Prostate gland (tissue), 2 donors: ENCODE measurements at places on chromosomes 3 and 15.

GRCh38 chr3:128360705-128361271 is 105.9 kb downstream of the DNAJB8 start:
- no peaks in the 10 kb centered on the region for H3K27me3 ChIP-seq
- H3K36me3 ChIP-seq: no peaks in the 10 kb centered on the region
- H3K4me3 ChIP-seq: no peak overlapping the region
- H3K27ac ChIP-seq: no peak overlapping the region
- H3K4me1 ChIP-seq: peaks cover 16% of the 10 kb centered on the region

DNA sequence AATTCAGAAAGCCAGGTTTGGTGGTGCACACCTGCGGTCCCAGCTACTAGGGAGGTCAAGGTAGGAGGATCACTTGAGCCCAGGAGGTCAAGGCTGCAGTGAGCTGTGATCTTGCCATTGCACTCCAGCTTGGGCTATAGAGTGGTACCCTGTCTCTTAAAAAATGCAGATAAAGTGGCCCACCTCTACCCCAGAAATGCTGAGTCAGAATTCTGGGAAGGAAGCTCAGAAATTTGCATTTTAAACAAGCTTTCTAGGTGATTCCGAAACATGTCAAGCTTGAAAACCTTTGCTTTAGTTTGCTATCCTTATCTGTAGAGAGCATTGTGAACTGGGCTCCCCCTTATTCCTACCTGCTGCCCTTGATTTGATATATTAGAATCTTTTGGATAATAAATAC is 7.7 kb downstream of the MED12L start:
- H3K27ac ChIP-seq: no peak overlapping the region
- H3K4me1 ChIP-seq: no peaks in the 10 kb centered on the region
- DNase-seq: no peak
- no peaks in the 10 kb centered on the region for H3K36me3 ChIP-seq
- H3K4me3 ChIP-seq: no peak overlapping the region

DNA sequence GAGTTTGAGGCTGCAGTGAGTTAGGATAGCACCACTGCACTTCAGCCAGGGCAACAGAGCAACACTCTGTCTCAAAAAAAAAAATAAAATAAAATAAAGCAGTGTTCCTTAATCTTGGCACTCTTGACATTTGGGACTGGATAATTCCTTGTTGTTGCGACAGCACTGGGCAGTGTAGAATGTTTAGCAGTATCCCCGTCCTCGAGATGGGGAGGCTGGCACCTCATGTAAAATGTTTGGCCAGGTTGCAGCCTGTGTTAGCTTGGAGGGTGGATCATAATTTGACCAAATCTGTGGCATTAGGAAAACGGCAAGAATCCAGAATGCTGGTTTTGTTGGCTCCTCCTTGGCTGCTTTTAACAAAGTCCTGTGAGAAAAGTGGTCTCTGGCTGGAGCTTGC is 47.0 kb downstream of the ZNF445 start:
- H3K27ac ChIP-seq: no peak overlapping the region
- no peaks in the 10 kb centered on the region for H3K4me1 ChIP-seq
- no peaks in the 10 kb centered on the region for H3K36me3 ChIP-seq
- DNase-seq: no peak
- H3K4me3 ChIP-seq: no peak overlapping the region

- H3K27me3 ChIP-seq: no peaks in the 10 kb centered on the region
- no peaks in the 10 kb centered on the region for H3K36me3 ChIP-seq
- H3K4me1 ChIP-seq: no peaks in the 10 kb centered on the region
- H3K27ac ChIP-seq: no peak overlapping the region
- DNase-seq: no peak
Measured at GRCh38 chr15:95929232-95929846, 401.2 kb upstream of the NR2F2 start.

GRCh38 chr3:24088782-24089181 is 143.7 kb downstream of the NR1D2 start:
- no peak overlapping the region for H3K27ac ChIP-seq
- H3K27me3 ChIP-seq: no peaks in the 10 kb centered on the region
- H3K4me3 ChIP-seq: no peak overlapping the region
- no peak for DNase-seq
- H3K4me1 ChIP-seq: no peaks in the 10 kb centered on the region

GRCh38 chr3:79392479-79392878 is 375.3 kb downstream of the ROBO1 start:
- no peaks in the 10 kb centered on the region for H3K36me3 ChIP-seq
- no peak for DNase-seq
- no peaks in the 10 kb centered on the region for H3K4me1 ChIP-seq
- no peak overlapping the region for H3K27ac ChIP-seq
- no peaks in the 10 kb centered on the region for H3K27me3 ChIP-seq
- no peak overlapping the region for H3K4me3 ChIP-seq

- no peaks in the 10 kb centered on the region for H3K4me1 ChIP-seq
- DNase-seq: no peak
- H3K27me3 ChIP-seq: no peaks in the 10 kb centered on the region
- H3K27ac ChIP-seq: no peak overlapping the region
Measured at GRCh38 chr15:77120576-77120975, 49.7 kb upstream of the TSPAN3 start.

- no peaks in the 10 kb centered on the region for H3K4me1 ChIP-seq
- H3K27ac ChIP-seq: no peak overlapping the region
- no peaks in the 10 kb centered on the region for H3K27me3 ChIP-seq
- H3K36me3 ChIP-seq: no peaks in the 10 kb centered on the region
Measured at GRCh38 chr3:194255252-194256039, 95.7 kb downstream of the CPN2 start.

GRCh38 chr3:18559331-18559842 is 134.2 kb upstream of the SATB1 start:
- H3K4me1 ChIP-seq: no peaks in the 10 kb centered on the region
- no peak overlapping the region for H3K4me3 ChIP-seq
- H3K27me3 ChIP-seq: no peaks in the 10 kb centered on the region
- H3K27ac ChIP-seq: no peak overlapping the region
- no peaks in the 10 kb centered on the region for H3K36me3 ChIP-seq
- DNase-seq: peak; percentile 20

GRCh38 chr15:94105760-94106159 is 125.6 kb upstream of the MCTP2 start:
- H3K4me1 ChIP-seq: no peaks in the 10 kb centered on the region
- no peaks in the 10 kb centered on the region for H3K27me3 ChIP-seq
- no peaks in the 10 kb centered on the region for H3K36me3 ChIP-seq
- DNase-seq: peak; percentile 22
- no peak overlapping the region for H3K27ac ChIP-seq

DNA sequence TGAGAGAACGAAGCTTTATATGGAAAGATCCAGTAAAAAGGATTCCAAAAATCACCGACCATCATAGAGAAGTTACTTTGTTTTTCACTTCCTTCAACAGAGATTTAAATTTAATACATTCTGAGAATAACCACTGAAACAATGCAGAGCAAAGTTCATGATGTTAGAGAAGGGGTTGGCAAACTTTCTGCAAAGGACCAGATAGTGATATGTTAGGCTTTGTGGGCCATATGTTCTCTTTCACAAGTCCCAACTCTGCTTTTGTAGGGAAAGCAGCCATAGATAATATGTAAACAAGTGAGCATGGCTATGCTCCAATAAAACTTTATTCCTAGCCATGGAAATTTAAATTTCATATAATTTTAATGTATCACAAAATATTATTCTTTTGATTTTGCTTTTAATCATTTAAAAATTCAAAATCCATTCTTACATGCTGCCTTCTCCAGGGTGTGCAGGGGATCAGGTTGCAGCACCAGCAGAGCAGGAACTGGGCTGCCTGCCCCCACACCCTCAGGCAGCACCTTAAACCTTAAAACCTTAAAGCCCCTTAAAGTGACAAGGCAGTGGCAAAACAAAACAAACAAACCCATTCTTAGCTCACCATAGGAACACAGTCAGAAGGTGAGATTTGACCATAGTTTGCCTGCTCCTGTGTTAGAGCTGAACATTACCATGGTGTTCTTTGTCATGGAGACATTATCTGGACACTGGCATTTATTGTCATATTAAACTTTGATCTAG is 16.9 kb upstream of the IGSF10 start:
- no peaks in the 10 kb centered on the region for H3K27me3 ChIP-seq
- no peak overlapping the region for H3K27ac ChIP-seq
- DNase-seq: no peak
- H3K36me3 ChIP-seq: no peaks in the 10 kb centered on the region

DNA sequence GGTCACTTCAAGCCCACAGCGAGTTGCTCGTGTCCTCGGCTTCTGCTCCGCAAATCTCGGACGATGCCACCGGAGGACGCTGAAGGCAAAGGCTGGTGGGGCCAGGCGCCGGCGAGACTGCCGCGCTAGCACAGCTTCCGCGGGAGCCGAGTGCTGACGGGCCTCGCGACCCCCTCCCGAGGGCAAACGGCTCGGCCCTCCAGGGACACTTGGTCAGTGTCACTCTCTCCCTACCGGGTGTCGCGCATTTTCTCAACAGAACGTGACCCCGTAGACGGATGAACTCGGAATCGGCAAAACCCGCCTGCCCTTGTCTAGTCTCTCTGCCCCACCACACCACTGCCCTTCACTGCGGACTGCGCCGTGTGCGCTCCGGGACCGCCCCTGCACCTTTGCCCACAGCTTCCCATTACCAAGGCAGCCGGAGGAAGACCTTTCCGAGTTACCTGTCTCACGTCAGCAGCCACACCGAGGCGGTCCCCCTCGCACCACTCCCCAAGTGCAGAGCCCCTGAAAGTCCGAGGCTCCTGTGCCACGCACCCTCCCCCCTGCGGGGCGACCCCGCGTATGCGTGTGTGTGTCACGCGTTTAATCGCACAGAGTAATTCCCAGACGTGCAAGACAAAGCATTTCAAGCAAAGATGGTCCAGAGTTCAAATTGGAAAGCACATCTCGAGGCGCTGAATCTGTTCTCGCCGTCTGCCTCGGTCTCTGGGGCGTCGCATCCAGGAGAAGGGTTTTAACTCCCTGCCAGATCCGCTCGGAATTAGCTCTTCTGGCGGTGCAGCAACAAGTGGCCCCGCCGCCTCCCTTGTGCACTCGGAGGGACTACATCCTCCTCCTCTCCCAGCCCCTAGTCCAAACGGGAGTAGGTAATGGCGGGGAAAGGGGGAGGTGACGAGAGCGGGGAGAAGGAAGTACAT is 245.0 kb upstream of the TOPAZ1 start:
- H3K4me3 ChIP-seq: no peak overlapping the region
- peaks cover 50% of the 10 kb centered on the region for H3K27me3 ChIP-seq
- peaks cover 17% of the 10 kb centered on the region for H3K4me1 ChIP-seq
- DNase-seq: no peak
- H3K27ac ChIP-seq: no peak overlapping the region
- no peaks in the 10 kb centered on the region for H3K36me3 ChIP-seq

- no peaks in the 10 kb centered on the region for H3K27me3 ChIP-seq
- DNase-seq: no peak
- H3K27ac ChIP-seq: peak overlapping the region; percentile 55
- H3K4me1 ChIP-seq: no peaks in the 10 kb centered on the region
Measured at GRCh38 chr15:64857421-64857820, 15.7 kb downstream of the PLEKHO2 start.

GRCh38 chr3:123372686-123373473 is 76.0 kb downstream of the ADCY5 start:
- no peaks in the 10 kb centered on the region for H3K36me3 ChIP-seq
- H3K4me3 ChIP-seq: no peak overlapping the region
- no peaks in the 10 kb centered on the region for H3K4me1 ChIP-seq
- peak overlapping the region; percentile 60 for H3K27ac ChIP-seq

GRCh38 chr3:108073764-108074431 is 16.9 kb downstream of the CD47 start:
- no peaks in the 10 kb centered on the region for H3K27me3 ChIP-seq
- no peak overlapping the region for H3K4me3 ChIP-seq
- no peak for DNase-seq
- H3K27ac ChIP-seq: no peak overlapping the region
- no peaks in the 10 kb centered on the region for H3K36me3 ChIP-seq

DNA sequence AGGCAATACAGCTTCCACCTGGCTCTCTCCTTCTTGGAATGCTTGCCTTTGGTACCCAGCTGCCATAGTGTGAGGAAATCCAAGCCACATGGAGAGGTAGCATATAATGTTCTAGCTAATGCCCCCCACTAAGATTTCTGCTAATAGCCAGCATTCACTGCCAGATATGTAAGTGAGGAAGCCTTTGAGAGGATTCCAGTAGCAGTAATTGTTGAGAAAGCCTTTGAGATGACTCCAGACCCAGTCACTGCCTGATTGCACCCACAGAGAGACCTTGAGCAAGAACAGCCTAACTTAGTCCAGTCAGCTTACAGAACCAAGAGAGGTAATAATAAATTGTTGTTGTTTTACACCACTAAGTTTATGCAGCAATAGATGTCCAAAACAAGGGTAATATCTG is 63.1 kb downstream of the STRIT1 start:
- no peak overlapping the region for H3K27ac ChIP-seq
- H3K36me3 ChIP-seq: no peaks in the 10 kb centered on the region
- H3K4me3 ChIP-seq: no peak overlapping the region
- H3K4me1 ChIP-seq: peaks cover 4% of the 10 kb centered on the region
- no peak for DNase-seq
- H3K27me3 ChIP-seq: no peaks in the 10 kb centered on the region

- no peaks in the 10 kb centered on the region for H3K4me1 ChIP-seq
- H3K27me3 ChIP-seq: no peaks in the 10 kb centered on the region
- H3K36me3 ChIP-seq: no peaks in the 10 kb centered on the region
- DNase-seq: no peak
Measured at GRCh38 chr3:174170248-174170647, 688.9 kb upstream of the NAALADL2 start.

DNA sequence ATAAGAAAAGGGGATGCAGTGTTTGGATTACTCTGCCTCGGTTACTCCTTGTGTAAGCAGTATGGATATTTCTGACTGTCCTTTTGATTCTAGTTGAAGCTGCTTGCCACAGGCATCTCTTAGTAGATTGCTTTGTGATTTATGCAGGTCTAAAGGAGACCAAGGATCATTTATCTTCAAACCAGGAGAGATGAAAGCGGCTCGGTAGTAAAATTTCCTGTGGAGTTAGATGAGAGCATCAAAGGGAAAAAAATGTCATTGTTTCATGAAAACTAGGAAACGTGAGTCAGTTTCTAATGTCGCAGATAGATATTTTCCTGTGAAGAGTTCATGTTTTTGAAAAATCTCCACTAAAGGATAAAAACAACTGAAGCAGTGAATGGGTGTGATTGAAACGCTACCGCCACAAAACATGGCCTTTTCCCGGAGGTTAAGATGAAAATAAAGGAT is 254.0 kb upstream of the TBL1XR1 start:
- peaks cover 8% of the 10 kb centered on the region for H3K4me1 ChIP-seq
- H3K27me3 ChIP-seq: no peaks in the 10 kb centered on the region
- no peaks in the 10 kb centered on the region for H3K36me3 ChIP-seq

DNA sequence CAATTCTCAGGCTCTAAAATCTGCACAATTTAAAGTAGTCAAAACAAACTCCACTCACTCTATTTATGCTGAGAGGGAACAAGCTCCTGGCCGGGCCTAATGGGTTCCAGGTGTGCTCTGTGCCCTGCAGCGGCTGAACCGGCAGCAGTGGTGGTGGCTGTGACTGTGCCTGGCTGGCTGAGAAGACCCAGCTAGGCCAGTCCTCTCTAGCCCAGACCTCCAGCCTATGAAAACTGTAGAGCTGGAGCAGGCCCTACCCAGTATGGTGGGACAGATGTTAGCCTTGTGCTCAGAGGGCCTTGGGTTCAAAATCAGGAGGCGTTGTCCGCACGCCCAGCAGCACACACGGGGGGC is 37.0 kb downstream of the EPHB3 start:
- H3K36me3 ChIP-seq: no peaks in the 10 kb centered on the region
- H3K4me1 ChIP-seq: peaks cover 6% of the 10 kb centered on the region
- DNase-seq: no peak

- H3K27me3 ChIP-seq: no peaks in the 10 kb centered on the region
- peak; percentile 51 for DNase-seq
- peaks cover 3% of the 10 kb centered on the region for H3K36me3 ChIP-seq
- H3K4me1 ChIP-seq: peaks cover 19% of the 10 kb centered on the region
- peak overlapping the region; percentile 86 for H3K27ac ChIP-seq
- no peak overlapping the region for H3K4me3 ChIP-seq
Measured at GRCh38 chr3:123658118-123658851, 73.4 kb upstream of the HACD2 start.
